ENCODE measurements at places on chromosomes 13 and 19.

DNA sequence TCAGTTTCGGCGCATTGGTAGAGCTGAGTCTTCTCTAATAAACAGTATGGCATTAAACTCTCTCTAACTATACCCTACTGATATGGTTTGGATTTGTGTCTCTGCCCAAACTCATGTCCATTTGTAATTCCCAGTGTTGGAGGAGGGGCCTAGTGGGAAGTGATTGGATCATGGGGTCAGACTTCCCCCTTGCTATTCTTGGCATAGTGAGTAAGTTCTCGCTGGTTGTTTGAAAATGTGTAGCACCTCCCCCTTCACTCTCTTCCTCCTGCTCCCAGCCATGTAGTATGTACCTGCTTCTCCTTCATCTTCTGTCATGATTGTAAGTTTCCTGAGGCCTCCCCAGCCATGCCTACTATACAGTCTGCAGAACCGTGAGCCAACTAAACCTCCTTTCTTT lies 682.7 kb upstream of the ARGLU1 start:
- DNase-seq = no peak

GRCh38 chr13:49308921-49309408 lies 61.2 kb downstream of the CDADC1 start:
- DNase-seq = no peak

GRCh38 chr13:76707360-76707759 lies 178.8 kb downstream of the KCTD12 start:
- DNase-seq = no peak

DNA sequence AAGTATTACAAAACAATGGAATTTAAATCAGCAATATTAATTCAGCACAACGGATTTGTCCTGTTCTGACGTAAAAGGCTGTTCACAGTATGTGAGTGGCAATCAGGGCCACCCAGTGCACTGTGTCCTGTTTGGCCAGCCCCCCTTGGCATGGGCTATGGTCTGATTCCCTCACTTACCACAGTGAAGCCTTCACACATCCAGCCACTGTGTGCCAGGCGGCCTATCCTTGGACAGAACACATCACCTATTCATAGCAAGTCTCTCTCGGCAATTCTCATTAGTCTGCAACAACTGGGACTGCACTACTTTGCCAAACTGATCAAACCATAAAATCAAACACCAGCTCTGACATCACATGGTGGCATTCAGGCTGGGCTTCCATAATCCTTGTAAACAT lies 221.5 kb upstream of the TSHZ3 start:
- DNase-seq = no peak

DNA sequence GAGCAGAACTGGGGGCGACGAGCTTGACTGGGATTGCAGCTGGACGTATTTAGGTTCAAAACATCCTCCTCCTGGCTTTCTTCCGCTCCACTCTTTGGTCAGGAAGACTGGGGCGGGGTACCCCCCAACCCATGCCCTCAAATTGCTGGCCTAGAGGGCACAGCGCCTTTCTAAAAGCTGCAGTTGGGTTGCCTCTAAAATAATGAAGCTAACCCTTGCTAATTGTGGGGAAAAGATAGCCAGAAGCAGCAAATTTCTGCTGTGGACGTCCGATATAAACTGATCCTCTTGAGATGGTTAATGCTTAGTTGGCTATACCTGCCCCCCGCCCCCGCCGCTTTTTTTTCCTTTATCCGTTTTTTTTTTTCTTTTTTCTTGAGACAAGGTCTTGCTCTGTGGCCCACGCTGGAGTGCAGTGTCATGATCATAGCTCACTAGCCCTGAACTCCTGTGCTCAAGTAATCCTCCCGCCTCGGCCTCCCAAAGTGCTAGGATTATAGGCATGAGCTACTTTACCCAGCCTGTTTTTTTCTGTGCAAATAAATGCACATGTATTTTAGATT lies 754 bp upstream of the CHERP start:
- DNase-seq = no peak

GRCh38 chr19:41528106-41528505 lies 47.9 kb upstream of the CEACAM21 start:
- DNase-seq = no peak

- no peak for DNase-seq
Observed at GRCh38 chr13:31361673-31362072, 161.9 kb downstream of the B3GLCT start.

Data from 8988T (cell line).